ENCODE measurements at places on chromosomes 13 and 19.

GRCh38 chr13:46396341-46396740, 9.3 kb upstream of the RUBCNL start:
- DNase-seq = no peak

GRCh38 chr13:98791611-98792010, 39.1 kb upstream of the SLC15A1 start:
- DNase-seq = no peak

GRCh38 chr19:7013678-7014077, 7.6 kb downstream of the MBD3L2B start:
- DNase-seq = no peak

DNA sequence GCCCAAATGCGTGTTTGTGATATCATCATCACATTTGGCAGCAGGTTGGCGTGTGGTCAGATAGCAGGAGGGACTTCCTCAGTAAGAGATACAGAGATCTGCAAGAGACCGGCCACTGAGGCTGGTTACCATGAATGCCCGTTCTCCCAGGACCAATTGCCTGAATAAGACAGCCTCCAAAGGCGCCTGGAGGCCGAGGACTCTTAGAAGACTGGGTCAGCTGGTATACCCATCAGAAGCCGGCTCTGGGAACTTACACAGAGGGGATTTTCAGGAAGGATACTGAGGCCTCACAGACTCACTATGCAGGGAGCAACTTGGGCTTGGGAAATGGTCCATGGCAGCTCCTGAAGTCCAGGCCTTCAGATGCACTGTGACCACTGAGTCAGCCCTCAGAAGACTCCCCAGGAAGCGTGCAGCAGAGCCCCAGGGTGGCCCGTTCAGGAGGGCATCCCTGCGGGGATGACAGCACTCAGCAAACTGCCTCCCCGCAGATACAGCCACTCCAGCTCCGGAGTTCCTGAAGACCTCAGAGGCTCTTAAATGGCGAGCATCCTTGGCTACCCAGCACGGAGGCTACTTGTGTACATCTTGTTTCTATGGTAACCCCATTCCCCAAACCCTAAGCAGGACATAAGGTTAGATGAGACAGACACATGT, 26.4 kb upstream of the VSTM2B start:
- no peak for DNase-seq

DNA sequence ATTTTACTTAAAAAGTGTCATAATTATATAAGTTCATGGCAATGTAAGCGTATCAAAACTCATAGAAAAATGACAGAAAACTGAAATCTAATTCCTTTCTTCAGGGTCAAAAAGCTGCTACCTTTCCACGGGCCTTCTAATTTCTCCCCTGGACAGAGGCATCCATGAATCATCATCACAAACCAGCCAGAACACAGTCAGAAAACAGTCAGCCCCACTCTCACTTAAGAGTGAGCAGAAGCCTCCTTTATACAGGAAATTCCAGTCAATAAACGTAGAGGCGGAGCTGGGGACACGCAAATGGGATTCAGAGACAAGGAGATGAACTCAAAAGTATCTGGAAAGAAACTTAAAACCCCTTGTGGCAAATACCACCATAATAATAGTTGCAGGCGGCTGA, 54.2 kb upstream of the ABCC4 start:
- no peak for DNase-seq

- DNase-seq = no peak
Observed at GRCh38 chr19:51331716-51332115, 10.2 kb downstream of the VSIG10L start.

DNA sequence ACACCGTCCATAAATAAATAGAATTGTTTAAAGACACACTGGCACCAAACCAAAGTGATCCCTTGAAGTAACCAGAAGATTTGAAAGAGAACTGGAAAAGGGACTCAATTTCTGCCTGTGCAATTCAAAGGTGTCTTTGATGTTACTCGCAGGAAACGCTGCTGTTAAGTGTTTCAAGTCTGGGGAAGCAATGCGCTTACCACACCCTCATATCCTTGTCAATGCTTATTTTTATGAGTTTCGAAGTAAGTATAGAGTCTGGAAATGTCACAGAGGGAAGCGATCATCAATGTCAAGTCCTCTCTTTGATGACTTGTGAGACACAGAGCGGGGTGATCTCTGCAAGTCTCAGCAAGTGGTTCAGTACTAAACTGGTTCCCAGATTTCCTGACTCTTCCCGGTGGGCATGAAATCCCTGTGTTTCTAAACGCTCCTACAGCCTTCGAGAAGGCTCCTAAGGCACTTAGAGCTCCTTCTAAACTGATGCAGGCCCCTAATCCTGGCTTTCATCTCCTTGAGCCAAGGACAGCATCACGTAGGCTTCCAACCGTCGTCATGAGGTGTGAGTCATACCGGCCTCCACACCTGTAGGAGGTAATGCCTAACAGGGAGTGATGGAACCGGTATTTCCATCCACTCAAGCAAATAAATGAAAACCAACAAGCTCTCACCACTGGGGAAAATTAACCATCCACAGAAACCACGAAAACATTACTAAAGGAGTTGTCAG, 22.8 kb downstream of the SYDE1 start:
- no peak for DNase-seq

- DNase-seq = no peak
Observed at GRCh38 chr13:25046985-25047511, 48.9 kb upstream of the PABPC3 start.

GRCh38 chr13:41213316-41213715, 18.9 kb upstream of the KBTBD7 start:
- DNase-seq = no peak

GRCh38 chr19:12093777-12094176, 29.2 kb downstream of the ZNF844 start:
- no peak for DNase-seq

DNA sequence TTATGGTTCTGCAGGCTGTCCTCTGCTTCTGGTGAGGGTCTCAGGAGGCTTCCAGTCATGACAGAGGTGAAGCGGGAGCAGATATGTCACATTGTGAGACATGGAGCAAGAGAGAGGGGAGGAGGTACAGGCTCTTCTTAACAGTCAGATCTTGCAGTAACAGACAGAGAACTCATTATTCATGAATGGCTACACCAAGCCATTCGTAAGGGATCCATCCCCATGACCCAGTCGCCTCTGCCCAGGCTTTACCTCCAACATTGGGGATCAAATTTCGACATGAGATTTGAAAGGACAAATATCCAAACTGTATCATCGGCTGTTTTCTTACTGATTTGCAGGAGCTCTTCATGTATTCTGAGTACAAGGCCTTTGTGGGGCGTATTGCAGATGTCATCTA, 21.7 kb downstream of the ZNF507 start:
- no peak for DNase-seq

DNA sequence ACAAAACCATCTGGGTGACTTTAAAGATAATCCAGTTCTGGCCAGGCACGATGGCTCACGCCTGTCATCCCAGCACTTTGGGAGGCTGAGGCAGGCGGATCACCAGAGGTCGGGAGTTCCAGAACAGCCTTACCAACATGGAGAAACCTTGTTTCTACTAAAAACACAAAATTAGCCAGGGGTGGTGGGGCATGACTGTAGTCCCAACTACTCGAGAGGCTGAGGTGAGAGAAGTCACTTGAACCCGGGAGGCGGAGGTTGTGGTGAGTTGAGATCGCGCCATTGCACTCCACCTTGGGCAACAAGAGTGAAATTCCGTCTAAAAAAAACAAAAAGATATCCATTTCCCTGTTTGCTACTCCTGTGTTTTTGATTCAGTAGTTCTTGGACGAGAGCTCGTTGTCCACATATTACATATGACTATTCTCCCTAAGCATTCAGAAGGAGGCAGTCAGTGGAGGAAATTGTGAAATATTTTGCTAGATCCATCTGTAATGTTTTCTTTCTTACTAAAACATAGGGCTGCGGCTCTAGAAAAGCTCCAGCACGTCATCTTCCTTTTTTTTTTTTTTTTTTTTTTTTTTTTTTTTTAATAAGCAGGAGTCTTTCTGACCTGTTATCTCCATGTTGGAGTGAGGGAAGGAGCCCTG, 33.6 kb downstream of the ZNF701 start:
- no peak for DNase-seq

- no peak for DNase-seq
Observed at GRCh38 chr13:26376430-26376829, 122.5 kb downstream of the CDK8 start.

GRCh38 chr13:40404967-40405716, 261.3 kb downstream of the FOXO1 start:
- no peak for DNase-seq

DNA sequence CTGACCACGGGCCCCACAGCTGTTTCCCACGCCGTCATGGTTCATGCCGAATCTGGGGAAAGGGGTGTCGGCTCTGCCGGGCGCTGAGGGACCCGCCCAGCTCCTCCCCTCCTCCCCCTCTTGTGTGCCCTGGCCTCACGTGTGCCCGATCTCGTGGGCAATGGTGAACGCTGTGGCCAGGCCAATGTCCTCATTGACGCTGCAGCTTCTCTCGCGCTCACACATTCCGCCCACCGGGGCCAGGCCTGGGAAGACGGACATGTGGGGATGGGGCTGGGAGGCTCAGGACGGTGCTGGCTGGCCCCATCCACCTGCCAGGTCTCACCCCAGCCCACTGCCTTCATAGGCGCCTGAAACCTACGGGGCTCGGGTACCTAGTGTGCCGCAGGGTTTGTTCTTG, 14.3 kb downstream of the ADAMTS10 start:
- DNase-seq = no peak

DNA sequence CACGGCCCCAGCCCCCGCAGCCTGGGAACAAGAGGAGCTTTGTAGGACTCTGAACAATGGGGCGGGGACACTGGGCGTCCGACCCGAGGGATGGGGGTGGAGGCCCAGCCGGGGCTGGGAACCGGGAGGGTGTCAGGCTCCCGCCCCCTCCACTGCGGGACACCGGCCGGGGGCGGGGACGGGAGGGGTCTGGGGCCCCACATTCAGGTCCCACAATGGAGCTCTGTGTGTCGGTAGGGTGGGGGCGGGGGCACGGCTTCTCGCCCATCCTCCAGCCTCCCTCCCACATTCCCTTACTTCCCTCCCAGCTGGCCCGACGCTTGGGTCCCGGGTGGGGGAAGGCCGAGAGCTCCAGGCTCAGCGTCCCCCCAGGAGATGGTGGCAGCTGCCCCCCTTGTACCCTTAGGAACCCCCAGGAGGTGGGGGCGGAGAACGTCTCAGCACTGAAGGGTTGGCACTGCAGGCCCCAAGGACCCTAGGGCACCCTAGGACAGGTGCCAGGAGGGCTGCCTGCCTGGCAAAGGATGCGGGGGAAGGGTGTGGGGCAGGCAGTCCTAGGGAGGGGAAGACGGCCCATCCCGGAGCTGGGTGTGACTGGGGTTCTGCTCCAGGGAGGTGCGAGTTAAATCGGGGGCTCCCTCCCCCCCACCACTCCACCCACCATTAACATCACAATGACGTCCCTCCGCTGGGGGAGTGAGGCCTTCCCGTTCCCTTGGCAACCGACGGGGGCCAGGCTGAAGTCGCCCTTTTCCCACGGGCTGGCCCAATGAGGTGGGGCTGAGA, 5.3 kb downstream of the TTYH1 start:
- DNase-seq = no peak

DNA sequence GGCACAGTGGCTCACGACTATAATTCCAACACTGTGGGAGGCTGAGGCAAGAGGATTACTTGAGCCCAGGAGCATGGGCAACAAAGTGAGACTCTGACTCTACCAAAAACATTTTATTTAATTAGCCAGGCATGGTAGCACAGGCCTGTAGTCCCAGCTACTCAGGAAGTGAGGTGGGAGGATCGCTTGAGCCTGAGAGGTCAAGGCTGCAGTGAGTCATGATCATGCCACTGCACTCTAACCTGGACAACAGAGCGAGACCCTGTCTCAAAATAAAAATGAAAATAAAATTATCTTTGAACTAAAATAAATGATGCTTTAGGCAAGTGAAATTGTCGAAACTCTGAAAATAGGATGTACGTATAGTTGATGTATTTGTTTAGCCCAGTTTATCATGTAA, 8.2 kb upstream of the CLN5 start:
- no peak for DNase-seq

- no peak for DNase-seq
Observed at GRCh38 chr13:79455331-79455730, 25.6 kb upstream of the NDFIP2 start.

GRCh38 chr19:30168760-30169159, 203.4 kb upstream of the ZNF536 start:
- no peak for DNase-seq

- no peak for DNase-seq
Observed at GRCh38 chr19:45468803-45469131, 971 bp downstream of the FOSB start.

GRCh38 chr13:42354241-42355091, 82.5 kb downstream of the AKAP11 start:
- peak; percentile 61 for DNase-seq

GRCh38 chr13:83753912-83754624, 128.2 kb downstream of the SLITRK1 start:
- DNase-seq = no peak

GRCh38 chr19:49691243-49692146, 579 bp downstream of the CPT1C start:
- DNase-seq = no peak

DNA sequence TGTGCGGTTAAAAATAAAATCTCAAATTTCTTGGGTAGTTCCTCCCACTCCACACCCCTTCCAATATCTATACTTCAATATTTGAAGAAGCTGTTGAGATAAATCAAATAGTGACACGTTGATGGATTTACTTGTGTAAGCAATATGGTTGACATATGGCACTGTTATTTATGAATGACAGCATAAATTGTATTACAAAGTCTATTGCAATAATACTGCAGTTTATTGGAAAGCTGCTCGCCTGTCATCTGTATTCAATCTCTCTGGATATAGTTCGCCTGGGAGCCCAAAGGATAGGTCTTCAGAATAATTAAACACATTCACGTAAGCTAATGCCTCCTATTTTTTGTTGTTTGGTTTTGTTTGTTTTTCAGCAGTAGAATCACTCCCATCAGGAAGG, 5.0 kb upstream of the ZIC5 start:
- no peak for DNase-seq

DNA sequence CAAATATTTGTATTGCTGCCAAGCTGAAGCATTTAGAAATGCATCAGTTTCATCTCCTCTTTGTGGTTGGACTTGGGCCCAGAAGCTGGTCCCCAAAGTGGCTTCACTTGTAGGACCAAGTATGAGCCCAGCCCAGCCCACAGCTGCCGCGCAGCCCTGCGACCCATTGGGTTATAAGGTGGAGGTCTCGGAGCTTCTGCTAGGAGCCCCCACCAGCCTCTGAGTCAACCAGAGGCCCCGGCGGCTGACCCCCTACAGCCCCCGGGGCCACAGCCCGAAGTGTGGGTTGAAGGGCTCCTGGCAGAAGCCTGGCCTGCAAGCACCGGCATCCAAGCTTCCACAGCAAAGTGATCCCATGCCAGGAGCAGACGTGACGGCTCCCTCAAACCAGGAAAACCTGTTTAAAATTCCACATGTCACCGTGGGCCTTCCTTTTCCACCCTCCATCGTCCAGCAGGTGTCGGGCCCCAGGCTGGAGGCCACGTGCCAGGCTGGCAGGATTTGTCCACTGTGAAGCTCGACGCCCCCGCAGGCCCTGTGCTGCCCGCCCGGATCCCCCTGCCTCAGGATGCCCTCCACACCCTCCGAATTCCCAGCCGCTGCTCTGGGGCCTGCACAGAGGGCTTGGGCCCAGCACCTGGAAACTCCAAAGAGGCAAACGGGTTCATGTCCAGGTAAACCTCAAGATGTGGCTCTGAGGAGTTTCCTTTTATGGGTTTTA, 54.7 kb downstream of the C13orf46 start:
- DNase-seq = no peak

GRCh38 chr19:52638601-52639000, 446 bp upstream of the ZNF83 start:
- DNase-seq = no peak
